Upper lobe of left lung (tissue), 6 donors: ENCODE measurements at places on chromosomes 7 and 10. TPM values are rescaled to one million over a fixed set of nuclear protein-coding genes. Genes with fewer than 3 reads are reported as not detected.

GRCh38 chr10:28788252-28788651 is 110.9 kb downstream of the BAMBI start:
- no peak for DNase-seq

DNA sequence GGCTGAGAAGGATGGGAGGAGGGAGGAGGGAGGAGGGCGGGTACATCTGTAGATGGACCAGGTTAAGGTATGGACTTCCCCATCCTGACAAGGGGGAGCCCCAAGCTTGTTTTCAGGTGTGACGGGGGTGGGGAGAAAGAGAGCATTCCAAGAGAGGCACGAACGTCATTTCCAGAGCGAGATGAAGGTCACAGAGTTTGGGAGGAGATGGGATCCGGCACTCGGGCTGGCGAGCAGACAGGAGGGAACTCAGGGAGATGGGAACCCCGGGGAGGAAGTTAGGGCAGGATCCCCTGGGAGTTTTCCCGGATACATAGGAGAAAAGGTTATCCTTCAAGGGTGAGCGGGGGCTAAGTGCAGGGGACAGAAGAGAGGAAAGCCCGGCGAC is 118.8 kb downstream of the CUX1 start:
- DNase-seq, result no peak

- no peak for DNase-seq
These were observed 134.3 kb upstream of the PDE1C start for GRCh38 chr7:32204361-32205018.

DNA sequence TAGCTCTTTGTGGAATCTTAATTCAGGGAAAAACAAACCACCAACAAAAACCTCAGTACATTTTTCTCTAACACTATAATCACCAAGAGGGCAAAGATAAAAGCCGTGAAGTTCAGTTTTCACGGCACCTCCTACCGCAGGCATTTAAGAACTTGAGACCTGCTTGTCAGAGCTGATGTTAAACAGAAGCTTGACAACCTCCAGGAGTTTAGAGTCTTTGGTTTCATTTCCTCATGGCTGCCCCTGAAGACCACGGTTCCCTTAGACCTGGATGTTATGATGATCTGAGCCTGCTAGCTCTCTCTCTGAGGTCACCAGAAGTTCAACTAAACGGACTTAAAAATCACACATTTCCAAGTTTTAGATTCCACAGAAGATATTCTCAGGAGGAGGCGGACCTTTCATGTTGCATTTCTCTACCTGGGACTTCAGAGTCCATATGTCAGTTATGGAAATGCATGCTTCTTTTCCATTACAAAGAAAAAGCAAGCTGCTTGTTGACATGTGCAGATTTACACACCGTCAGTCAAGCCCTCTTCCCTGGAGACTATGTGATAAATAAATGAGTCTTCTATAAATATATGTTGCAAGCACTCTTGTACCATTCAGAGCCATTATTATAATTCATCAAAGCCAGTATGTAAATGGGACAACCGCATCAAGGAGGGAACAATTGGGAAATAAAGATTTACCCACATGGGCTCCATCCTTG is 258.0 kb downstream of the GFRA1 start:
- DNase-seq, result no peak

GRCh38 chr7:66720561-66720960 is 20.0 kb upstream of the RABGEF1 start:
- DNase-seq, result no peak

The HMX3 gene
- not detected for total RNA-seq

GRCh38 chr7:121048195-121048594 is 59.7 kb downstream of the CPED1 start:
- no peak for DNase-seq

DNA sequence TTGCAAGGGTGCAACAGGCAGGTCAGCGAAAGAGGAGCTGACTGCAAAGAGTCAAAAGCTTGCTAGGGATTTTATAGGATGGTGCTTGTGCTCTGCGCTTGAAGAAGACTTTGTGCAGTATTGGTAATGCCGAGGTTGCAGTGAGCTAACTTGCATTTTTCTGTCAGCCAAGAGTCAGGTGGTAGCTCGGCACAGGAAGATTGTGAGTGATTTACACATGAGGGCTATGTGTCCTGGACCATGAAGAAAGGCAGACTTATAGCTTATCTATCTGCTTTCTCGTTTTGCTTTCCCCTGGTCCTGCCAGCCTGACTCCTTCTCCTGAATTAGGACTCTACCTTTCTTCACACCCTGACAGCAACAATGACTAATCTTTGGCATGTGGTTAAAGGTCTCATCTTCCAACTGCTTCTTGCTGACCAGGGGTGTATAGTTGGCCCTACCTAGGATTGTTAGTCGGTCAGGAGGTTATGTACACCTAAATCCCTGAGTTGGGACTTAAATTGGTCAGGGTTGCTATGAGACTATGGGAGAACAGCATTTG is 4.1 kb upstream of the SYPL1 start:
- no peak for DNase-seq

The SDHAF3 gene
- 2.1 TPM for total RNA-seq

- no peak for DNase-seq
These were observed 43.6 kb upstream of the DPYSL4 start for GRCh38 chr10:132143162-132143561.

The EN2 gene
- not detected for total RNA-seq

The C10orf143 gene
- total RNA-seq, result 5.4 TPM

The HOXA13 gene
- not detected for total RNA-seq

The KLHDC10 gene
- total RNA-seq, result 33.1 TPM

The RET gene
- total RNA-seq, result not detected

DNA sequence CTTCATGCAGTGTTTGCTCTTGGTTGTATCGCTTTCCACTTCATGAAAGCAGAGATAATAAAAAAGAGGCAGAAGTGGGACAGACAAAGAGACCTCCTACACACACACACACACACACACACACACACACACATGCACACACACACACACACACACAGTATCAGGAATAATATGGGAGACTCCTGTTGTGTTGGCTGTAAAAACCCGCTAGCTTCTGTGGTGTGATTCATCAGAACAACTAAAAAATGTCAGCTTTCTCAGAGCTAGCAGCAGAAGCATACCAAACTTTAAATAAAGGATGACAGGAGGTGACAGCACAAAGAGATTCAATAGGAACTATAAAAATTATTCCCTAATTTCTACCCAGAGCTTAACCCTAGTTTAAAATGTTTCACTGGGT is 148.2 kb upstream of the LRRTM3 start:
- DNase-seq, result no peak

DNA sequence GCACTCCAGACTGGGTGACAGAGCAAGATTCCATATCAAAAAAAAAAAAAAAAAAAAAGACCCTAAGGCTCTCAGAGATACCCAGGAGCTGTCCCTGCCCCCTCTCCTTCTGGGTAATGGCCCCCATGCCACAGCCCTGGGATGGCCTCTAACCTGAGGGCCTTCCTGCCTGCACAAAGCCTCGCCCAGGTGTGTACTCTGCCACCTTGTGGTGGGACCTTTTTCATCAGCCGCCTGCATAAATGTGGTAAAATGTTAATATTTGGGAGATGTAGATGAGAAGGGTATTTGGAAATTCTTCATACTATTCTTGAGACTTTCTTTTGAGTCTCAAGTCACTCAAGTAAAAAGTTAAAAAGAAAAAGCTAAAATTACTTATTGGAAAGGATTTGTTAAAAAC is 46.3 kb upstream of the RNF216 start:
- DNase-seq, result peak; percentile 25

- no peak for DNase-seq
These were observed 137.5 kb downstream of the SNX10 start for GRCh38 chr7:26429168-26429567.

The SSC4D gene
- not detected for total RNA-seq

- DNase-seq, result no peak
These were observed 11.4 kb downstream of the ATG9B start for GRCh38 chr7:151012911-151013347.

GRCh38 chr7:5489991-5490536 is 66.4 kb upstream of the TNRC18 start:
- no peak for DNase-seq

DNA sequence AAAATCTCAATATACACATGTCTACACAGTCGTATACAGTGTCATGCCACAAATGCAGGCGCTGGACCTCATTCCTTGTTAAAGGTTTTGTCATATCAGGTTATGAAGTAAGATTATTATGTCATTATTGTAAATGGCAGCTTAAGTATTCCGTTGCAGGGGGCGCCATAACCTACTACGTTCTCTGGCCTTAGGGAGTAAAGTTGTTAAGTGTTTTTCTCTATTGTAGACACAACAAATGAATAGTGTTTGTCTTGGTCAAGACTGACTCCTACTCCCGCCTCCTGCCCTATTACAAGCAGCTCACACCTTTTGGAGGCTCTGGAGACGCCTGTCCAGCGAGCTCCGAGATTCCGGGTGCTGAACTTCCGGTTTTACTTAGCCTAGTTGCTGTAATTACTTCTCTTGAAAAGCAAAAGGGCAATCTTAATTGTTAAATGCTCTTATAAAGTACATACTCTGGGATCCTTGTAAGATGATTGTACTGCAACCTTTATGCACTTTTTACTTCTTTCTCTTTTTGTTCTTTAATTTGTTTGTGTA is 994 bp downstream of the GATAD1 start:
- DNase-seq, result no peak

DNA sequence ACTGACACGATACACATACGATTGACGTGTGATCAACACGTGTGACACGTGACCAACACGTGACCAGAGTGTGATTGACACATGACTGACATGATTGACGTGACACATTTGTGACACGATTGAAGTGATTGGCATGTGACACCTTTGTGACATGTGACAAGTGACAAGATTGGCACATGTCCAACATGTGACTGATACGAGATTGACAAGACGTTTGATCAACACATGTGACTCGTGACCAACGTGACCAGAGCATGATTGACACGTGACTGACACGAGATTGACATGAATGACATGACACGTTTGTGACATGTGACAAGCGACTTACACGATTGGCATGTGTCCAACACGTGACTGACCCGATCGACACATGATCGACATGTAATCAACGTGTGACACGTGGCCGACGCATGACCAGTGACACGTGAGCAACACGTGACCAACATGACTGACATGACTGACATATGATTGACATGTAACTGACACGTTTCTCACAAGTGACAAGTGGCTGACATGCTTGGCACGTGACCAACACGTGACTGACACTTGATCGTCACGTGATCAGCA is 22.0 kb downstream of the CRPPA start:
- DNase-seq, result no peak

DNA sequence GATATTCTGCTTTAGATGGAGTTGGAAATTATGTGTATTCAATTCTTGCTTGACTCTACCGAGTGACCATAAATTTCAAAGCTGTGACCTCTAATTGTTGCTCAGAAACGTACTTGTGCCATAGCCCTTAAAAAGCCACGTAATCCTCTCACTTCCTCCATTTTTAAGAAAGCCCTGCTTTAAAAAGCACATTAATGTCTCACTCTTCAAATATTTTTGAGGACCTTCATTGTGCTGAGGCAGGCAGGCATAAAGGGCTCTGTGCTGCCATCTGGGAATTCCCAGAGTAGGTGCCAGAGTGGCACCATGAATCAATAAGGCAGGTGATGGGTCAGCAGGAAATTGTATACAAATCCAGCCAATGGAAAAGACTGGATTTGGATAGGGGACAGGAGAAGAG is 97.7 kb upstream of the FAM204A start:
- no peak for DNase-seq

The SPDYE11 gene
- total RNA-seq, result not detected

DNA sequence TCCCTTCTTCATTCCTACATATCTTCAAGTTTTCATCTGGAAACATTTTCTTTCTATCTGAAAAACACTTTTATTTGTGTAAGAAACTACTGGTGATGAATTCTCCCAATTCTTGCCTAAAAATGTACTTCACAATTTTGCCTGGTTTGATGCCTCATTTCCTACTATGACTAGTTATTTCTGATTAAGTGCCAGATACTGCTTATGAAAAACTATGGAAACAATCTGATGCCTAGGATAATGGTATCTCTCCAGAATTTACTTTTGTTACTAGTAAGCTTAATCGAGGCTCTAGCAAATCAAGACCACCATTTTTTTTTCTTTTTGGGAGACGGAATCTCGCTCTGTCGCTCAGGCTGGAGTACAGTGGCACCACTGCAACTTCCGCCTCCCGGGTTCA is 31.3 kb downstream of the CACUL1 start:
- no peak for DNase-seq

GRCh38 chr7:106010866-106011265 is 47.8 kb downstream of the CDHR3 start:
- DNase-seq, result no peak

The SAMD9 gene
- 11.8 TPM for total RNA-seq

The SNX8 gene
- total RNA-seq, result 34.5 TPM

The OR2A1 gene
- not detected for total RNA-seq

DNA sequence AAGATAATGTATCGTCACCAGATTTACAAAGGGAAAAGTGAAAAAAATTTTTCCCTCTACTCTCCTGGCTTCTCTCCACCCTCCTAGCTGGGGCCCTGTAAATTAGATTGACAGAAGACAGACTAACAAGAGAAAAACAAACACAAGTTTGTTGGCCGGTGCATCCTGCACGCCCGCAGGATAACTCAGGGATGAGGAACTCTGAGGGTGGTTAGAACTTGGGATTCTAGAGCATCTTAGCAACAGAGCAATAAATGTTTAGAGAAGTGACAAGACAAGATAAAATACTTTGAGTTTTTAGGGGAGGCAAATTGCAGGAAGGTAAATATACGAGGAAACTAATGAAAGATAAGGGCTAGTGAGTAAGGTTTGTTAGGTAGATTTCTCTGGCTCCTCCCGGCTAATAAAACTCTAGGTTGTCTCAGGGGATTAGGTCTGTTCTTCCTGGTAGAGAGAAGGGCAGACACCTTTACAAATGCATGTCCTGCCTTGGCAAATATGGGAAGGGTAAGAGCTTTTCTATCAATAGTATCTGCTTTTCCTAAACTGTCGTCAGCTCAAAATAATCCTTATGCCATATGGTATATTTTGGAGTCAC is 4.3 kb upstream of the UCN3 start:
- no peak for DNase-seq

DNA sequence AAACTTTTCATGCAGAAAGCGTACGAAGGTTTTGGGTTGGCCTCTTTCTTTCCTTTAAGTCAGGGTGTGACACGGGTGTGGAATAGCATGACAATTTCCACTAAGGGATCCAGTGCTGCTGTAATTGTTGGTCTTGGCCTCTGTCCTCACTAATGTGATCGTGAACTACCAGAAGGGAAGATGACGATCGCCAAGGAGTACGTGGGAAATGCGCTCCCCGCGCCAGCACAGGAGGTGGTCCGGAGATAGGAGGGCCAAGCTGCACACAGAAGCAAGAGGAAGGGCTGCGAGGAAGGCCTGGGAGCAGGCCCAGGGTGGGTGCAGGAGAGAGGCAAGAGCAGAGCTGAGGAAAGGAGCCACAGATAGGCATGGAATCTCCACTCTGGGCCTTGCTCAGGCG is 79.7 kb upstream of the PODXL start:
- no peak for DNase-seq

The PNLIPRP3 gene
- total RNA-seq, result not detected

The SORBS1 gene
- 45.8 TPM for total RNA-seq
